ENCODE measurements at places on chromosomes 7 and 10. TPM values are rescaled to one million over a fixed set of nuclear protein-coding genes. Genes with fewer than 3 reads are reported as not detected.
A peak's percentile ranks its signal among the peaks of the same experiment; 100 is the strongest.

DNA sequence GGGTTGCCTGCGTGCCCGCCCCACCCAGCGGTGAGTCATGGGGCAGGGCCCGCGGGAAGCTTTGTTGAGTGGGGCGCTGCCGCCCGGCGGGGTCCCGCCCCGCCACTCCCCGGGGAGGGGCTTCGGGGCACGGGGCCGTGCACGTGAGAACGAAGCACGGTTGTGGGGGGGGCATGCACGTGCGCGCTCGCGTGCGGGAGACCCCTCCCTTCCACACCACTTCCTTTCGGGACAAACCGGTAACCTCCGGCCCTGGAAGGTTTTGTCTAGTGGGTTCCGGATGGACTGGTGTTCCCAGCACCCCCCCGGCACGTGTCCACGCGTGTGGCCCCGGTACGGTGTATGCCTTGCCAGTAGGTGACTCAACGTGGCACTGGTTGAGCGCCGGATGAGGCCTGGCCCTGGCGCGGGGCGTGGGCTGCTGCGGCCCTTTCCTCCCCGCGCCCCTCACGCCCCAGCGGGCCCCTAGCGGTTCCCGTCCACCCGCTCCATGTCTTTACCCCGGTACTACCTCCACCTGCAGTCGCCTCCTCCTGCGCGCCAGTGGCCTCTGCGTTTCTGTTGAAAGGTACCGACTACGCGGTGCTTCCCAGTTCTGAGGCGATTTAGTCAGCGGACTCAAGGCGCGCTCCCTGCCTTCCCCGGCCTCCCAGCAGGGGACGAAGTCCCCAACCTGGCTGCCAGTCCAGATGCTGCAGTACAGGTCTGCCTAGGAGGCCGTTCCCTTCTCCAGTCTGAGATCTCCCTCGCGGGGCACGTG is 3.1 kb downstream of the ADIRF start:
- peak; percentile 84 for DNase-seq

DNA sequence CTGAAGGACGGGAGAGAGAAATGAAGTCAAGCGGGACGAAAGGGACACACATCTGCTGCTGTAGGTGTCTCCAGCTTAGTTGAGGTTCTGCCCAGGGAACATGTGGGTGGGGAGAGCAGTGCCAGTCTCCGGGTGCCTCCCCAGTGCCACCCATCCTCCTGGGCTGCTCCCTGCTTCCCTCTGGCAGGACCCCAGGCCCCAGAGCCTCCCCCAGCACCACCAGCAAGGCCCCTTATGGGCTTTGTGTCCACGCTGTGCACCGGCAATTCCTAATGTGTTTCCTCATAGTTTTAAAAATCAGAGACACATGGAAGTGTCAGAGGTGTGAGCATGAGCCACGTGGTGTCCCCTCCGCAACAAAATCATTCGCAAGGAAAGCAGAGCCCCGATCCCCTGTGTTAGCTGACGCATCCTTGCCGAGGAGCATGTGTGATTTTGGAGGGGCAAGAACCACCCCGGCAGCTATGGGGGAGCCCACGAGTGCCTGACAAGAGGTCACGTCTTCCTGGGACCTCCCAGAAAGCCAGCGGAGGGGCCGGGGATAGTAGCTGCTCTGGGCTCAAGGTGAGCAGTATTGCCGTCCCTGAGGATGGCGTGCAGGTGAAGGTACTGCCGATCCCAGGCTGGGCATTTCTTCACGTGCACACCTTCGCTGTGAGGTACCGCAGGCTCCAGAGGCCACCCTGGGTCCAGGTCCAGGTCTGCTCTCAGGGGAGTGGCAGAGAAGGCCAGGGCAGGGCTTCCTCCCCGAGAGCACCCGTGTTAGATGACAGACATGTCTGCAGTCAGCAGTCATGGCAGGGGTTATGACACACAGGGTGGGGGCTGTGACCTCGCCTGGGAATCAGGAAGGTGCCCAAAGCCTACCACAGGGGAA is 448.2 kb upstream of the FOXK1 start:
- DNase-seq, result no peak

- peak; percentile 95 for DNase-seq
These were observed 15.6 kb downstream of the PDAP1 start for GRCh38 chr7:99392659-99393354.

DNA sequence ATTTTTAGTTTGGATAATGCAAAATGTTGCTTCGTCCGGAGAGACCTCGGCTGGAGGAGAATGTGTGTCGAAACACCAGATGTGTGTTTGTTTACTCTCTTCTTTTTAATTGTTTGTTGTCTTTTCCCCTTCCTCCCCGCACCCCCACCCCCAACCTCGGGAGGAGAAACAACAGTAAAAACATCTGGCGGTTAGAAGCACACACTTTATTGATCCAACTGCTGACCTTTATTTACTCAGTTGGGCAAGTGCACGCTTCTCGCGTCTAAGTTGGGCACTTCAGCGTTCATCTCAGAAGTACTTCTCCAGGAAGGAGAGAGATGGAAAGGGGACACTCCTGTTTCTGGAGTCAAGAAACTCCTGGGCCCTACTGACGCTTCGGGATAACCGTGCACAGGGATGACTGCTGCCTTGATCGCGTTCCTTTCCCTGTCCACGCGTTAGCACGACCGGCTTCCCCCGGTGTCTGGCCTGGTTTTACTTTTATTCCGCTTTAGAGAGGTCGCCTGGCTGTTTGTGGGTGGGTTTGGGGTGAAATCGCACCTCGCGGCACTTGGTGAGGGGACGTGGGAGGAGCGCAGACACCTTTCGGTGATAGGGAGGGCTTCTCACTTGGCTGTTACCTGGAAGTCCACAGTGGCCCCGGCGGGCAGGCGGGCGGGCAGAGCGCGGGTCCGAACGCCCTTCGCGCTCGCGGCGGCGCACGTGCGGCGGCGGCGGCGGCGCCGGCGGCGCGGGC is 168.3 kb upstream of the PPP1R3A start:
- peak; percentile 67 for DNase-seq

FRA10AC1 gene
- total RNA-seq, result 28.3 TPM

OR13A1 gene
- total RNA-seq, result not detected

DEPP1 gene
- 2.9 TPM for total RNA-seq

VSTM4 gene
- total RNA-seq, result 0.65 TPM

Measured in endodermal cell (in vitro differentiated cells).